ENCODE measurements at places on chromosomes 1 and 21.

DNA sequence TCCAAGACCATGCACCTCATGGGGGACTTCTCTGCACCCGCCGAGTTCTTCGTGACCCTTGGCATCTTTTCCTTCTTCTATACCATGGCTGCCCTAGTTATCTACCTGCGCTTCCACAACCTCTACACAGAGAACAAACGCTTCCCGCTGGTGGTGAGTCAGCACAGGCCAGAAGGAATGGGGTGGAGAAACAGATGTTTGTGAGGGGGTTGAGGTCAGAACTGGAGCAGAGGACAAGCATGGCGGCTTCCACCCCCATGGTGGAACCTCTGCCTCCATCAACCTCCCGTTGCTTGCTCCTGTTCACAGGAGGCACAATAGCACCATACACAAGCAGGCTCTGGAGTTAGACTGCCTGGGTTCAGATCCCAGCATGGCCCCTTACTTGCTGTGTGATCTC lies 6.9 kb upstream of the ATXN7L2 start:
- no peak for DNase-seq

- no peak for DNase-seq
Measured at GRCh38 chr1:193592317-193592716, 405.9 kb upstream of the B3GALT2 start.

GRCh38 chr1:86429835-86430234 lies 5.9 kb downstream of the CLCA2 start:
- DNase-seq: no peak

GRCh38 chr1:172467446-172467845 lies 23.6 kb upstream of the PIGC start:
- DNase-seq: no peak

DNA sequence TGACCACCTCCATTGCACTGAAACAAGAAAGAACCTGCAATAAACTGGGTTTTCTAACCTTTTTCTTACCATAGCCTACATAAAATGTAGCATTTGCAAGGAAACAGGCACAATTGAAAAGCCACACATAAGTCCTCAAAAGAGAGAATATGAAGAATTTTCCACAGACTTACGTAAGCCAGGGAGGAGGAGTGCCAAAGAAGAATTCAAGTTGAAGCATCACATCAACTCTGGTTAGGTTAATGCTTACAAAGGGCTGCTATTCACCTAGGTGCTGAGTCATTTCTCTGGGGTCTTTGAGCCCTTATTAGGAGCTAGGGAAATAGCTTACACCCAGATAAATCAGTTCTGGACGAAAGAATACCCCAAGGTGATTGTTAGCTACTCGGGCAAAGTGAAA lies 9.6 kb downstream of the OSCP1 start:
- DNase-seq: no peak

DNA sequence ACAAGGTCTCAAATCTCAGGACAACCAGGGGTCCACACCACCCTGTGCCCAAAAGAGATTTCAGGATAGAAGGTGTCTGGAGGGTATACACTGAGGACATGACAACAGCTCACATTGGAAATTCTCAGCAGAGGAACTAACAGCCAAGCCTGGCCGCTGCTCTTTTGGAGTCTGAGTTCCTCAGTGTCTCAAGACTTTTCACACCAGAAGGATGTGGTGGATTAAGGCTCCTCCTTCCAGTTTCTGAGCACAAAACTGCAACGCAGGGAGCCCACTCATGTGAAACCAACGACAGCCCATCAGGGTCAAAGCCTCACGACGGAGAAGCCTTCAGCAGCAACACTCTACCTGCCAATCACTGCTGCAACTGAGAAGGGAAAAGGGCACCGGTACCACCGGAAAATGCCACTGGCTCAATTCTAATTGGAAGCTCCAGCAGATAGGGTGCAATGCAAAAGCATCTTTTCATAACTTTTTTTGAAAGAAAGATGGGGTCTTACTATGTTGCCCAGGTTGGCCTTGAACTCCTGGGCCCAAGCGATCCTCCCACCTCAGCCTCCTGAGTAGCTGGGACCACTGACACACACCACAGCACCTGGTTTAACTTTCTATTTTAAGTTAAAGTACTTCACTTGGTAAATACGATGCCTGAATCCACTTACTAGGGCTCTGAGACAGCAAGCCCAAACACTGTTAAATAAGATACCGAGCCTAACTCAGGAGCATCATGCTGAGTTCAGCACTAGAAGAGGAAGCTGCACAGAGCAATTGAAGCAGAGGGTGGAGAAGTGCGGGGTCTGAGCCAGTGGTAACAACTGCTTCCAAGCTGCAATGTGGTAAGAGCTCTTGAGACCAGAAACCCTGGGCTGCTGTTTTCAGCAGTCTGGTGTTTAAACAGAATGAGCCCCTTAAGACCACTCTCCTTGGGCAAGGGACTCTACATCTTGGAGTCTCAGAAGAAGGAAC lies 7.8 kb downstream of the CAPZB start:
- no peak for DNase-seq

DNA sequence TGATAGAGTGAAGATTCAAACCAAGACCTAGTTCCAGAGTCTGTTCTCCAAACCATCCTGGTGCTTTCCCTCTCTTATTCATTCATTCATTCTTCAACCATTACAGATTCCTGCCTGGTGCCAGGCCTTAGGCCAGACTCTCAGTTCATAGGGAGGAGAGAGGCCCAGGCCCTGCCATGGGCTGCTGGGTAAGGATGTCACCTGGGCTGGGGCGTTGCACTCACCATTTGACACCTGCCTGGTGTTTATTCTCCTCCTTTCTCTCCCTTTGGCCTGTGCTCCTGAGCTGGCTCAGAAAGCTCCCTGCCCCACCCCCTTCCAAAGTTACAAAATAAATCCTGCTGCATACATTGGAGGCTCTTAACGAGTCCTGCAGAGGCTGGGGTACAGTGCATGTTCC lies 549.8 kb downstream of the MATN1 start:
- no peak for DNase-seq

GRCh38 chr21:35503671-35504070 lies 454.6 kb upstream of the RUNX1 start:
- DNase-seq: no peak

GRCh38 chr1:60705026-60705425 lies 377.3 kb upstream of the NFIA start:
- DNase-seq: no peak

DNA sequence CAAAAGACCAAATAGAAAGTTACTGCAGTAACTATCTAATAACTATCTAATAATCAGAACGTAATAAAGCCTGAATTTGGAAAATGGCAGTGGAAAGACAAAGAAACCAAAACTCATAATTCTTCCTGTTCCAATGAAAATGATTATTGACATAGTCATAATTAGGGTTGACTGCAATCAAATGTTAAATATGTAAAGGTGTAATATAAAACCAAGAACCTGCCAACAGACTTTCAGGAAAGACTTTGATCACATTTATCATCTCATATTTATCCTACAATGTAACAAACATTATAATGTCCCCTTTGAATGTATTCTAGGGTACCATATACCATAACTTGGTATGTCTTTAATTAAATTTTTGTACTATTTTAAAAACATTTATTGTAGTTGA lies 26.9 kb downstream of the NRIP1 start:
- DNase-seq: no peak

GRCh38 chr21:14487490-14488432 lies 58.4 kb downstream of the SAMSN1 start:
- DNase-seq: no peak

- no peak for DNase-seq
Measured at GRCh38 chr1:175158170-175158591, 34.4 kb downstream of the KIAA0040 start.

DNA sequence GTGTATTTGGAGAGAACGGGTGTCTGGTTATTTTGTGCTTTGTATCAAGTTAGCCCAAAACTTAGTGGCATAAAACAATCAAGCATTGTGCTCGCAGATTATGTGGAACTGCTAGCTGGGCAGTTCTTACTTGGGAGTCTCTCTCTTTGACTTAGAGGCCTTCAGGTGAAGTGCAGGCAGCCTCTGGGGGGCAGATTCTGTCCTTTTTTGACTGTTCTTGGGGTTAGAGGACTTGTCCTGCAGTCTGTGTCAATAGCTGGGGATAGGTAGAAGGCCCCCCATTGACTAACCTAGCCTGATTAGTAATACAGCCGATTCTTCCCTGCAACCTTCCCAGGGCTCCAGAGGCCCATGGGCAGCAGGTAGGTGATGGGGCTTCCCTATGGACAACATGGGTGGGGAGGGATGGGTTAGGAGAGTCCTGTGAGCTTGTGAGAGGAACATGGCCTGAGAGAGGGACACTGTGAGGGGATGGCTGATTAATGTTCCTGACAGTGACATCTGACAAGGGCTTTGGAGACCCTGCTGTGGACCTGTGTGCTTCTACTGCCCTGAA lies 37.2 kb upstream of the ACOT11 start:
- DNase-seq: no peak

GRCh38 chr1:234957330-234958065 lies 171.1 kb downstream of the TOMM20 start:
- no peak for DNase-seq

DNA sequence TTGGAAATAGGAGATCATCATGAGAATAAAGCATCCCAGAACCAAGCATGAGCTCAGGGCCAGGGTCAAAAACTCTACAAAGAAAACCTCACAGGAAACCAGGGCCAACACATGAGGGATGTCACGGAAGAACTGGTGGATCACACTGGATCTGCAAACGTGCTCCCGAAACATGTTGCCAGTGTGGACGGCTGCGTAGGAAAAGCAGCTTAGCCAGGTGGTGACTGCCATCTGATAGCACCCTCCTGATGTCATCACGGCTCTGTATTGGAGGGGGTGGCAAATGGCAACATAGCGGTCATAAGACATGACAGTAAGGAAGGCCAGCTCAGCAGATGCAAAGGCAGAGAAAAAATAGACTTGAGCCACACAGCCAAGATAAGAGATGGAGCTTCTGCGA lies 20.9 kb downstream of the OR14I1 start:
- DNase-seq: no peak

DNA sequence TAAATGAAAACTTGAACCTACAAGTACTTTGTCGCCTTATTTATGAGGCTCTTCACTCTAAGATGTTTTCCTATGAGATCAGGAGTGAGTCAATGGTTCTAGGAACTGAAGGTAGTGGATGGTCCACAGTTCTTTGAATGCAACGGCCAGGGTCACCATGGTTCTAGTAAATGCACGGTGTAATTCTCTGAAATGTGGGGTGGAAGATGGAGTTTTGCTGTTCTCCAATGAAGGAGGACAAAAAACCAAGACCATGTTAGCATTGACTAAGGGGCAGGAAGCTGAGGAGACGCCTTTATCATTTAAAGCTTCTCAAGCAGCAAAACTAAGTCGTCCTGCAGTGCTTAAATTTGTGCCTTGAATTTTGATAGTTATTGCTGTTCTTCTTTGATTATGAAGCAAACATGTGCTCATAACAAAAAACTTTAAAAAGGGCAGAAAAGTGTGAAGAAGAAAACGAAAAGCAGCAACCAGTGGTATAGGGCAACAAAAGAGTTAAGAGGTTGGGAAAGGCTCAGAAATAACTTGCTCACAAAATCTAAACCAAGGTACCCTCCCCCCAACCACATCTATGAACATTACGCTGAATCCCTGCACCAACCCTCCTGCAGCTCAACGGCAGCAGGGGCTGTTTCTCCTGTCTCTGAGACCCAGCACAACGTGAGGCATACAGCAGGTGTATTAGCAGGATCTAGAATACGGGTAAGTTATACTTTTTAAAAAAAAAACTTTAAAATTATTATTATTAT lies 85.0 kb downstream of the MRPL37 start:
- no peak for DNase-seq

GRCh38 chr1:33235521-33235920 lies 20.8 kb upstream of the ZNF362 start:
- no peak for DNase-seq

DNA sequence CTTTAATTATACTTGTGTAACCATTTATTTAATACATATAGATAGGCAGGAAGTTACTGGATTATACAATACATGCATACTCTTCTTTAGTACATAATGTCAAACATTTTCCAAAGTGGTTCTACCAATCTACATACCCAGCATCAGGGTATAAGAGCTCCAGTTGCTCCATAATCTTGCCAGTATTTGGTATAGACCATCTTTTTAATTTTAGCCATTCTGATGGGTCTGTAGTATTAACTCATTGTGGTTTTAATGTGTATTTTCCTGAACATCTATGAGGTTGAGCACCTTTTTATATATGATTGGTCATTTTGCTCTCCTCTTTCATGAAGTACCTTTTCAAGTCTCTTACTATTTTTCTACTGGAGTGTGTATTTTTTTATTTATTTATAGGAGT lies 32.1 kb downstream of the EBNA1BP2 start:
- DNase-seq: no peak

- DNase-seq: no peak
Measured at GRCh38 chr1:116972674-116973030, 28.9 kb upstream of the CD101 start.

GRCh38 chr1:224684979-224685425 lies 68.9 kb downstream of the CNIH3 start:
- no peak for DNase-seq
